DND-41 (cell line): ENCODE measurements at places on chromosomes 16 and 17.

DNA sequence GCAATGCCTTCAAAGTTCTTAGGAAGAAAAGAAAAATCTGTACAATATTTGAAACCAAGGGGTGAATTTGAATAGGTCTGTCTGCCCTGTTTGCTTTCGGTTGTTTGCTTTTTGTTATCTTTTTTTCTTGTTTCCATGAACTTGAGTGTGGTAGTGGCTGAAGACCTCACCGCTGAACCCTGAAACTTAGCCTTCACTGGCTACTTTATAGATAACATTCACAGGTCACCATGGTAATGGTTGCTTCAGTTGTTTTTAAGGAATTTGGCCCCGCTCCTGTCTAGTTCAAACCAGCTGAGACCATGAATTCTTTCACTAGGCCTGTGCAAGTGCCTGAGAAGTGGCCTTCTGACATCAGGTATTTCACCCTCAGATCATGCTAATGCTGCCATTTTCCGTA is 137.0 kb upstream of the PMFBP1 start:
- no peak for DNase-seq

DNA sequence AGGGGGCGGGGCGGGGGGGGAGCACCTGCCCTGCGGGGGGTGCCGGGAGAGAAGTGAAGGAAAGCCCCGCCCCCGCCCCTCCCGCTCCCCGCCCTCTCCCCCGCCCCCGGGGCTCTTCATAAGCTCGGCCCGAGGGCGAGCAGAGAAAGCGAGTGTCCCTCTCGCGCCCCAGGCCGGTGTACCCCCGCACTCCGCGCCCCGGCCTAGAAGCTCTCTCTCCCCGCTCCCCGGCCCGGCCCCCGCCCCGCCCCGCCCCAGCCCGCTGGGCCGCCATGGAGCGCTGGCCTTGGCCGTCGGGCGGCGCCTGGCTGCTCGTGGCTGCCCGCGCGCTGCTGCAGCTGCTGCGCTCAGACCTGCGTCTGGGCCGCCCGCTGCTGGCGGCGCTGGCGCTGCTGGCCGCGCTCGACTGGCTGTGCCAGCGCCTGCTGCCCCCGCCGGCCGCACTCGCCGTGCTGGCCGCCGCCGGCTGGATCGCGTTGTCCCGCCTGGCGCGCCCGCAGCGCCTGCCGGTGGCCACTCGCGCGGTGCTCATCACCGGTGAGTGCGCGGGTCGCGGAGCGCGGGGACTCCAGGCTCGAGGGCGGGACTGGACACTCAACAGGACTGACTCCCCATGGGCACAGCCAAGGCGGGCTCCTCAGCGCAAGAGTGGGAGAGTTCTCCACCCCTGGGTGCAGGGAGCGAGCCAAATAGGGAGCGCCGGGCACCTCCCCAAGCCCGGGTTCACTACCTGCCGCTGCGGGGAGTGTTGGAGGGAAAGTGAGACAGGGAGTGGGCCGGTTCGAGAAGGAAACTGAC is at the start of gene HSD11B2:
Gene HSD11B2 (plus strand): TSS at position 145 of the 798 bp plus-strand sequence. CDS start 128 bp downstream, at position 273.
- DNase-seq: no peak

DNA sequence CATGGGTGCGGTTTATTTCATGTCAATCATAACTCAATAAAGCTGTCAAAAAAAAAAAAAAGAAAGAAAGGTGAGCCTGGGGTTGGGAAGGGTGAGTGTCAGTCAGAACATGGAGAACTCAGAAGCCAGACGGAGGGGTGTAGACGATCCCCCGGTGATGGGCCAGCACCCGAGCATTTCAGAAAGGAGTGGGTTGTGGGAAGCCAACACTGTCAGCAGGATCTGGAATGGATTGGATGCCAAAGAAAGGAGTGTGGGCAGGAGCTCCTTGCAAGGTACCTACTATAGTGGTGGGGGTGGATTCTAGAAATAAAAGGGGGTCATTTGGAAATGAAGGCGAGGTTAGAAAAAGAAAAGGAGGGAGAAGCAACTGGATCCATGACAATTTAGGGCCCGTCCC is 19.8 kb upstream of the SCIMP start:
- no peak for DNase-seq

DNA sequence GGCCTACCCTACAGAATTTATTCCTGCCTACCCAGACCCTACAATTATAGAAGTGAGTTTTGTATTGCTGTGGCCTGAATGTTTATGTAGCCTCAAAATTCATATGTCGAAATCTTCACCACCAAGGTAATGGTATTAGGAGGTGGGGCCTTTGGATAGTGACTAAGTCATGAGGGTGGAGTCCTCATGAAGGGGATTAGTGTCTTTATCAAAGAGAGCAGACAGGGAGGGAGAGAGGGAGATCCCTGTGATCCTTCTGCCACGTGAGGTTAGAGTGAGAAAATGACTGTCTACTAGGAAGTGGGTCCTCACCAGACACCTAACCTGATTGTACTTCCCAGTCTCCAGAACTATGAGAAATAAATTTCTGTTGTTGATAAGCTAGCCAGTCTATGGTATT is 981 bp upstream of the DUXB start:
- DNase-seq: no peak

DNA sequence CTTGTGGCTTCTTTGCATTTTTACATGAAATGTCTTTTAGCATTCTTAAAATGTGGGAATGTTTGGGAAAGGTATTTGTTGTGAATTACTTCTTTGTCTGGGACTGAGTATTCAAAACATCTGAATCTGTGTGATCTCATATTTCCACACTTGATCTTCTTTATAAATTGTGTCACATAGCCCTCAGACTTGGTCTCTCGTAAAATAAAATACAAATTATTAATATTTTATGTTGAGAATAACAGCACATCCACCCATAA is 81.9 kb downstream of the TUBD1 start:
- no peak for DNase-seq

- DNase-seq: no peak
Observed at GRCh38 chr17:30554839-30555751, 77.9 kb downstream of the GOSR1 start.

DNA sequence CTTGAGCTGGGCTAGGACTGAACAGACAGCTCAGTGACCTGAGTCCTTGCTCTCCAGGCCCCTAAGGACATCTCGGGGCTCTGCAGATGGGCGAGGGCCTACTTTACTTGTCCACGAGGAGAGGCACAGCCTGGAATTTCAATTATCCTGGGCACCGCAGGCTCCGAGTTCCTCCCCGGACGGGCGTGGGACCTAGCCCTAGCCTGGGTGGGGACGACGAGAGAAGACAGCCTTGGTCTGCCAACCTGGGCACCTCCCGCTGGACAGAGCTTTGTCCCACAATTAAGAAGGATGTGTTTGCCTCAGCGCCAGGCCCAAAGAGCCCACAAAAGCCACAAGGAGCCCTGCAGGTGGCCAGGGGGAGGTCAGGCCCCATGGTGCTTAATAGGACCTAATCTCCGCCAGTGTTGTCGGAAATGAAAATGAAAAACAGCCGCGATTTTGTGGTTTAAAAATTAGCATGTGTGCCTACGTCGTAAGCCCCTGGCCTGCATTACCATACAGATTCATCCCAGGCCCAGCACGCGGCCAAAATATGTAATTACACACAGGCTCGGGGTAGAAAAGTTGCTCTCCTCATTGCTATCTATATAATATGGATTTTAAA is 51.4 kb upstream of the LHX1 start:
- no peak for DNase-seq

DNA sequence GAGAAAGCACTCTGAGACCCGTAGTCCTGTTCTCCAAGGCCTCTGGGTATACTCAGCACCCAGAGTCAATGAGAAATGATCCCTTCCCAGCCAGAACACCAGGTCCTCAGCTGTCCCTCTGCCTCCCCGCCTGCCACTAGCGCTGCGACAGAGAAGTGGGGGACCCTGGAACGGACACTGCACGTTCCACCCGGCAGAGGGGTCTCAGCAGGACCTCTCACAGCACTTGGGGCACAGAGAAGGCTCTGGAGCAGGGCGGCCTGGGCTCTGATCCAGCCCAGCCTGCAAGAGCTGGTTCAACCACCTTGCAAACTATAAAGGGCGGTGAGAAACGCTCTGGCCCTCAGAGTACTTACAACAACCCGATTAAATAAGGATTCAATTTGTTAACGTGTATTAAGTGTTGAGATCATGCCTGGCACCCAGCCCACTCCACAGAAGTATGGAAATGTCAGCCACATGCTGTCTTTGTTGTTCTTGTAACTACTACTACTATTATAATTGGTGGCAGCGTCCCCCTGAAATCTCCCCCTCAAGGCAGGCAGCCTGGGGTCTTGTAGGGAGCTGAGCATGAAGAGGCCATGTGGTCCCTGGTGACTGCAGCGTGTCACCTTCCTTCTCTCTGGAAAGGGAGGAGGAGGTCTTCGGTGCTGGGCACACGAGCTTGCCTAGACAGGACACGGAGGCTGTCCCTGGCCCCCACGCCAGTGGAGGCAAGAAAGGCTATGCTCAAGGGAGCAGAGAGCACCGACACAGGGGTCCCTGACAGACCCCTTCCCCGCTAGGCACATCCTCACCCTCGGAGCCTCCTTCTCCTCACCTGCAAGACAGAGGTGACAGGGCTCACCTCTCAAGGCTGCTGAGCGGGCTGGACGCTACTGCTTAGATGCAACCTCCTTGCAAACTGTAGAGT is 2.4 kb downstream of the OSGIN1 start:
- DNase-seq: no peak

DNA sequence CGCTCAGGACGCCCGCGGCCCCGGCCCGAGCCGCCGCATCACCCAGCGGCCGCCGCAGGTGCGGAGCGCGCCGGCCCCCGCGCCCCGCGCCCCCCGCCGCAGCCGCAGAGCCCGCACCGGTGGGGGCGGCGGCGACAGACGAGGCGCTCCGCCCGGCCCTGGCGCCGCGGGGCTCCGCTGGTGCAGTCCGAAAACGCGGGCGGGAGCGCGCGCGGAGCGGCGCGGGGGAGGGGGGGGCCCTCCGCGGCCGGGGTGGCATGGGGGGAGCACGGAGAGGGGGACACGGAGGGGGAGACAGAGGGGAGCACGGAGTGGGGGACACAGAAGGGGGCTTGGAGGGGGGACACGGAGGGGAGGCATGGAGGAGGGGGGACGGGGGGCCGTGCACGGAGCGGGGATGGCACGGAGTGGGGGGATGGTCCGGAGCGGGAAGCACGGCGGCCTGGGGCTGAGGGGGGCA is at the start of gene AATK:
Gene AATK (minus strand): TSS at position 189 of the 460 bp plus-strand sequence. CDS start 229 bp downstream, outside the sequence.
- no peak for DNase-seq

GRCh38 chr16:17828012-17828411 is 357.3 kb upstream of the XYLT1 start:
- no peak for DNase-seq

DNA sequence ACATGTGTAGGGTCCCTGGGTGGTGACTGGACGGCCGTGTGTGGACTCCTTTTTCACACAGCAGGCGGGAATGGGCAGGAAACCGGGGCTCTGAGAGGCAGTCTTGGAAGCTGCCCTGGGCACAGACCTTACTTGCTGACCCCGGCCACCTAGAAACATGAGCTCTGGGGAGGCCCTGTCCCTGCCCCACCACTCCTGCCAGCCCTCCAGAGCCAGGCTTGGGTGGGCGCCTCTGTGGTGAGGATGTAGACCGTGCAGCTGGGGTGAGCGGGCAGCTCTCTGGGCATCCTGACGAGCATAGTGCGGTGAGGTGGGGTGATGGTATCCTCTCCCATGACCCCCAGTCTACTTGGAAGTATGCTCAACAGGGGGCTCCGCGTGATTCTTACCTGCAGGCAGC is 121.3 kb downstream of the RAB11FIP4 start:
- no peak for DNase-seq

- no peak for DNase-seq
Observed at GRCh38 chr17:40374821-40375498, 10.4 kb upstream of the GJD3 start.

DNA sequence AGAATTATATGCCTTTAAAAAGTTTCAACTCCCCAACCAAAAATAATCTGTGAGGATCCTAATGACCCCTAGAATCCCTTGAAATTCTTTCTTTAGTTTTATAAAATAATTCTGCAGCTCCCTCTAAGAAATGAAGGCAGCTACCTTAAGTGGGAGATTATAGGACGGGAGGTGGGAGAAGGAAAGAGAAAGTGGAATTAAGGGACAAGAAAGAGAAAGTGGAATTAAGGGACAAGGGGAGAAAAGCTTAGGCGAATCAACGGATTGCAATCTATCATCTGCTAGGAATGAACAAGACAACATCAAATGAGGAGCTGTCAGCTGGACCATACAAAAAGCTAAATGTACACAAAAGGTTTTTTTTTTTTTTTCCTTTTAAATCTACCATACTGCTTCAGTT is 262.0 kb downstream of the ZFHX3 start:
- DNase-seq: no peak

GRCh38 chr16:64362193-64362592 is 759.7 kb downstream of the CDH11 start:
- no peak for DNase-seq

DNA sequence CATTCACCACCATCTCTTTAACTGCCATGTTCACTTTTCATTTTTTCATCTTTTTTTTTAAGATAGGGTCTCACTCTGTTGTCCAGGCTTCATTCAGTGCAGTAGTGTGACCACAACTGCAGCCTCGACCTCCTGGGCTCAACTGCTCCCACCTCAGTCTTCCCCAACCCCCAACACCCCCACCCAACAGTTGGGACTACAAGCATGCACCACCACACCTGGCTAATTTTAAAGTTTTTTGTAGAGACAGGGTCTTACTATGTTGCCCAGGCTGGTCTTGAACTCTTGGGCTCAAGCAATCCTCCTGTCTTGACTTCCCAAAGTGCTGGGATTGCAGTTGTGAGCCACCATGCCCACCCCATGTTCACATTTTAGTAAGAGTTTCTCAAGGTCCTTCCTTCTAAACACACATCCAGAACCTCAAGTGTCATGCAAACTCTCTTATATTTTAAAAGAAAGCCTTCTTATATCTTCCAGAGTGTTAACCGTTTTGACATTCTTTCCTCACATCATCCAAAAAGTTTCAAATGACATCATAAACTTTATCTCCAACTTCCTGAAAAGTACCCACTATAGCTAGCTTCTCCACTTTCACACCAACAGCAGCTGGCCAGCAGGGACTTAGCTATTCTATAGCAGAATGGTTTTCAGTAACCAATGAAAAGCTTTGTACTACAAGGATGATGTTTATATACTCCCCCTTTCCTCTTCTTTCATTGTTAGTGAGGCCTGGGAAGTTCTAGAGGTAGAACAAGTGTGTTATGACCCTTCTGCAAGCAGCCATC is 49.3 kb downstream of the TRAF4 start:
- DNase-seq: no peak

GRCh38 chr17:2214929-2215615 is 88.5 kb downstream of the SMG6 start:
- DNase-seq: peak; percentile 57

DNA sequence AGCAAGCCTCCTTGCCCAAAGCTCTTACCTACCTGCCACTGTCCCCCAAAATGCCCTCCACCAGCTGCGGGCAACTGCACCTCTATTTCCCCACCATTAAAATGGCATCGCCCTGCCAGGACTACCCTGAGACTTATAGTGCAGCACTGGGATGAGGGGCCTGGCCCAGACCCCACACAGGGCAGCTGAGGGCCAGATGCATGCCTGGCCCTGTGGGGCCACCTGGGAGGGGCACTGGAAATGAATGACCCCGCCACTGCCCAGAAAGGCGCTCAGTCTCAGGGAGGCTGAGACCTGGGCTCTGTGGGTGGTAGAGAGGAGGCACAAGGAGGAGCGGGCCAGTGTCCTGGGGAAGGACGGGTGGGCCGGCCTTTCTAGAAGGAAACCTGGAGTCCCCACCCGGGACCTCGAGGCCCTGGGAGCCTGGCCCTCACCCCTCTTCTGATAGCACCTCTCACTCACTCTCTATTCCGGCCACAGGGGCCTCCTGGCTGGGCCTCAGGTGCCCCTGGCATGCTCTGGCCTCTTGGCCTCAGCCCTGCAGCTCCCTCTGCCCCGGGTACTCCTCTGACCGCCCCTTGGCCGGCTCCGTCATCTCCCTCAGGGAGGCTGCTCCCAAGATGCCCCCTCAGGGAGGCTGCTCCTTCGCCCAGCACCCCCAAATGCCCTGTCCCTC is 26.9 kb downstream of the KATNB1 start:
- no peak for DNase-seq
